Activated naive CD4-positive, alpha-beta T cell treated with anti-CD3 and anti-CD28 coated beads, Interleukin-2, amount 10 ng/mL, durations not matched to agents 5 hours and 36 hours (primary cell): ENCODE measurements at places on chromosomes 16 and 17. TPM values are rescaled to one million over a fixed set of nuclear protein-coding genes. Genes with fewer than 3 reads are reported as not detected.

The TM4SF5 gene
- not detected for total RNA-seq

The MT1M gene
- not detected for total RNA-seq

The FBXW10 gene
- not detected for total RNA-seq

The NLRP1 gene
- total RNA-seq: 110 TPM

The ZNF423 gene
- not detected for total RNA-seq

The TP53TG3 gene
- not detected for total RNA-seq
